ENCODE measurements at places on chromosomes 2 and 18.
A peak's percentile ranks its signal among the peaks of the same experiment; 100 is the strongest.

DNA sequence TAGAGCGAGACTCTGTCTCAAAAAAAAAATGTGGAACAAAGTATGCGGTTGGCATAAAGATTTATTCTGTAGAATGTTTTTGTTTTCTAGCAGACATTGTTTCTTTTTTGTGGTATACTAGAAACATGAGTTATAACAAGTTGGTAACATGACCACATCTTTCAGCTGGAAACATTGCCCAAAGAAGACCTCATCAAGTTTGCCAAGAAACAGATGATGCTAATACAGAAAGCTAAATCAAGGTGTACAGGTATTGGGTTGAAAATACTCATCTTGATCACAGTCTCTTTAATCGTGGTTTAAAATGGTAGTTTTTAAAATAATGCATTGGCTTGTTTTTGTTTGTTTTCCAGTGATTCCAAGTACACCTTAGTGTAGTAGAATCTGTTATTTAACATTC lies 1.9 kb downstream of the GCC2 start:
- DNase-seq = no peak

GRCh38 chr2:40344364-40344763 lies 107.5 kb downstream of the SLC8A1 start:
- DNase-seq = no peak

DNA sequence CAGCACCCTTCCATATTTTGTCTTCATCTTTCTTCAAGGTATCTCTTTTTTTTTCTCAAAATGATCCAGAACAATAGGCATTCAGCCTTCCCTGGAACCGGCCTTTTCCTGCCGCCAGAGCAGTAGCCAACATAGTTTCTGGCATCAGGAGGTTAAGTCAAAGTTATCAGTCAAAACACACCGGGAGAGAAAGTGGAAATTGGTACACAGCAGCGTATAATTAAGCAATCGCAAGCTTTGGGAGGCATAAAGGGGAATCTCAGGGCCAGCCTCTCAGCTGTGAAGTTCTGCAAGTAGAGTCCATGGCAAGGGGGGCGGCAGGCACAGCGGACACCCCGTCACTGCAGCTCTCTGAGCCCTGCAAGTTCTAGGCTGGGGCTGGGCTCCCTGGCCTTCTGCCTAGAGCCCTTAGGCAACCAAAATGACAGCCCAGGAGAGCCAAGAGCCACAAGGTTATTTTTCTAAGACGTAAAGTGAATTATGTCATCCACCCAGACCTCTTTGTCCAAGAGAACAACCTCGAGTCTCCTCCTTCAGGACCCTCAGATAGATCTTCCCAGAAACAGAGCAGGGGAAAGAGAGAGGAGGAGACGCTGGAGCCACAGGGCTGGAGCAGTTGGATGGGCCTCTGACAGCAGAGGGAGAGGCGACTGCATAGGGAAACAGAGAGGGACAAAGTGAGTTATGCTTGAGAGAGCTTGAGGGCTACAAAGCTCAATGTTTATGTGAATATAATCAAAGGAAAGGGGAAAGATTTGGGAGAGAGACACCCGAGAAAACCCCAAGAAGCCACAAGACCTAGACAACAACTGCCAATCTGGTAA lies 114.7 kb downstream of the BCL2L11 start:
- DNase-seq = no peak

DNA sequence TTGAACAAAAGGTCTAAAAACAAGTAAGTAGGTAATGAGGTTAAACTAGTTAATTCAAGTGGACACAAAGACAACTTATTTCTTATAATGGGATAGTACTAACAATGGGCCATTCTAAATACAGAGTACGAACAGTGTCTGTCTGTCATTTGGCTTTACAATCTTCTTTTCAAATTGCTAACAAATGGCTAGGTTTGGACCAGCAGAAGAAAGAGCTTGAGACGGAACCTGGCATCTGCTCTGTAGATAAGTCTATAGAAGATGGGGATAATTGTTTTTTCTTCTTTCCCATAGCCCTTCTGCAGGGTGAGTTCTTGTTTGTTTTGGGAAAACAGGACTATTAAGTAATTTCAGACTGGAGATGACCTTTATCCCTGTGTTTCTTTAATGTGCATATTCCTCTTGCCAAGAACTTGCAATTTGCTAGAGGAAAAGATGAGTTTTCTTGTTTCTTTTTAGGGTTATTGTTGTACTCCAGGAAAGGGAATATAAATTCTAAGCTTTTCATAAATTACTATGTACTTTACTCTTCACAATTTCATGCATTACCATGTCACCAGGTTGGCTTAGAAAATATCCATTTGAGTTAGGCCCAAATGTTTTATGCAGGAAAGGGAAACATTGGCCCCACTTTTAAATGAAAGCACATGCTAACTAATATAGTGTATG lies 500.5 kb upstream of the SYT4 start:
- no peak for DNase-seq

DNA sequence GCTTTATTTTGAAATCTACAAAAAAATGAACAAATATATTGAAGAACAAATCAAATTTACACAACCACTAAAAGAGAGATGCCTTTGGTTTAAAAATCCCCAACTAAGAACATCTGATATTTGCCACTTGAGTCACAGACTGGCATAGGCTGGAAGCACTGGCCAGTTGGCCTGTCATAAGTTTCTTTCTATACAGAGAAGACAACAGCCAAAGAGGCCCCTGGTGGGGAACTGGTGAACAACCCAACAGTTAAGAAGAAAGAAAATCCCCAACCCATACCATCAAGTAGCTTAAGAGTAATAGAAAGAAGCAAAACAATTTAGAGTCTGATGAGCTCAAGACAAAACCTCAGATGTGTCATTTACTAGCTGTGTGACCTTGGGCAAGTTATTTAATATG lies 45.5 kb downstream of the OSR1 start:
- no peak for DNase-seq

DNA sequence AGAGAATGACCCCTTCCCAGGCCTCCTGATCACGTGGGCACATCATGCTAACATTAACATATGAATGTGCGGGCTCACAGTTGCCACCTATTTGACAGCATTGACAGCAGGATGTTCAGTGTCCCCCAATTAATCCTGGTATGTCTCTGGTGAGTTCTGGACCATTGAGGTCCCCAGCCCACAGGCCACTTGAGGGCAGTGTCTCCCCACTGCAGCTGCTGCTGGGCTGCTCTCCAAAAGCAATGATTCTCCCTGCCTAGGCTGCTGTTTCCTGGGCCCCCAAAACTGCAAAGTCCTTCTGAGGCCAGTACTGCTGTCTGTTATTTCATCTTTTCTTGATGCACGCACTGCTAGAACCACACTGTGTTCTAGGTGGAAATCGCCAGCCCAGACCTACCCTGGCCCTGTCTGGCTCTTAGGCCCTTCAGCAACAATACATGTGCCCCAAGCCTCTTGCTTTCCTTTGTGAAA lies 52.7 kb upstream of the MAPK4 start:
- peak; percentile 36 for DNase-seq

- DNase-seq = no peak
Measured at GRCh38 chr2:24826773-24827145, 33.5 kb downstream of the CENPO start.

DNA sequence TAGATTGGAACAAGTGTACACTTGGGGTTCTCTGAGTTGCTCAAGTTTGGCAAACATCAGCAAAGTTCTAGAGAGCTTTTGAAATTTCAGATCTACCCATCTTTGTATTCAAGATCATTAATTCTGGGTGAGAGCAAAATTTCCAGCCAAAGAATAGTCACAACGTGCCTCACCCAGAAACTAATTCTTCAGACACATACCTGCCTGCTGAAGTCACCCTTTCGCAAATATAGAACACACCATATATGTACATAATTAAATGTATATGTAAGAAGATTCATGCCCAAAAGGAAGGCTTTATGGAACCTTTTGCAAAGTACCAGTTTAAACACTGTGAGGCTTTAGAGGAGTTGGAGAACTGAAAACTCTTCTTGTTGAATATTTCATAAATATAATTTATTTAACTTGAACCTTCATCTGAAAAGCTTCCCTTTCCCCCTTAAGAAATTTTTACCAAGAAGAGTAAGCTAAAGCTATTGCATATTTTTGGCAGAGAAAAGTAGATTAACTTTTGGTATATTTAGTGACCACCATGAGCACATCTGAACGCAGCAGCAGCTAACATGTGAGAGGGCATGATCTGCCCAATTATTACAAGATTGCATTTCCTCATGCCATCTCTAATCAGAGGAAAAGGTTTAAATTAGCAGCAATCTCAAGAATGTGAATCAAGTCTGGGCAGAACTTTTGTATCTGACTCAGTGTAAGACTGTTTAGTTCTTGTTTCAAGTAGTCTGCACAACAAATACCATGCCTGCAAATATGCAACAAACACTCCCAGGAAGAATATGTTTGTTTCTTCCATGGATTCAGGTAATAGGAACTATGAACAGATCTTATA lies 8.2 kb downstream of the RND3 start:
- DNase-seq = no peak

- DNase-seq = no peak
Measured at GRCh38 chr2:39483534-39483933, 46.4 kb upstream of the MAP4K3 start.

- DNase-seq = no peak
Measured at GRCh38 chr18:58004317-58004716, 39.7 kb upstream of the NEDD4L start.

- DNase-seq = no peak
Measured at GRCh38 chr18:5389356-5389755, 93.8 kb upstream of the ZBTB14 start.

DNA sequence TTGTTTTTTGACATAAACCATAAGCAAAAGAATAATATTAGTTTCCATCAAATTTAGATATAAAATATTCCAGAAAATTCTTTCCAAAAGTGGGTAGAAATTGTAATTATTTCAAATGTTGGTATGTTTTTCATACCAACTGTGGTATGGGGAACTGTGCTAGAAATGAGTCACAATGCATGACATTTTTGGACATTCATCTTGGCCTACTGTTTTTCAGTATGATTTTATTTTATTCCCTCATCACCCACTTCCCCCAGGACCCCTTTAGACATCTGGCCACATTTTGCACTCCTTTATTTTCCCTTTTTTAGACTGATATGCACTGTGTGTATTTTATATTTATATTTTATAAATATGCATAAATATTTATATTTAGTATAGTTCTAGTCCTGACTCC lies 97.1 kb downstream of the DPP4 start:
- no peak for DNase-seq

All from right renal cortex interstitium (tissue), 3 donors.